ENCODE measurements at places on chromosomes 11 and 22.

DNA sequence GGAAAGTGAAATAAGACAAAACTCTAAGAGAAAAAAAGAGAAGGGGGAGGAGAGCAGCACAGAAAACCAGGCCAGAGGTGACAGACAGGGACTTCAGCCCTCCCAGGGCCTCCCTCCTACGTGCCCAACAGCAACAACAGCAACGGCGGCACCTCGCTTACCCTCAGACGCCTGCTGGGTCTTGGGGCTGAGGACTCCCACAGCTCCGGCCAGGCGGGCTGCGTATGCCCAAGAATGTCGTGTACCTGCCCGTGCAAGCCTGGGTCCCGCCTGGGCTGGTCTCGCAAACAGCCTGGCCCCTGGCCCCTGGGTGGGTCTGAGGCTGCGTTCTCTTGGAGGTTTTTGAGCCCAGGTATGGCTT, 30.5 kb downstream of the ARAP1 start:
- DNase-seq = peak; percentile 17

- DNase-seq = no peak
These were observed 46.9 kb downstream of the MICAL2 start for GRCh38 chr11:12157241-12157661.

DNA sequence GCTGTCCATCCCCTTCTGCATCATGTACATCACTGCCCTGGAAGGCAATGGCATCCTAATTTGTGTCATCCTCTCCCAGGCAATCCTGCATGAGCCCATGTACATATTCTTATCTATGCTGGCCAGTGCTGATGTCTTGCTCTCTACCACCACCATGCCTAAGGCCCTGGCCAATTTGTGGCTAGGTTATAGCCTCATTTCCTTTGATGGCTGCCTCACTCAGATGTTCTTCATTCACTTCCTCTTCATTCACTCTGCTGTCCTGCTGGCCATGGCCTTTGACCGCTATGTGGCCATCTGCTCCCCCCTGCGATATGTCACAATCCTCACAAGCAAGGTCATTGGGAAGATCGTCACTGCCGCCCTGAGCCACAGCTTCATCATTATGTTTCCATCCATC, 337 bp downstream of the OR52B6 start:
- no peak for DNase-seq

GRCh38 chr22:39134366-39135091, 18.0 kb downstream of the CBX7 start:
- DNase-seq = no peak

DNA sequence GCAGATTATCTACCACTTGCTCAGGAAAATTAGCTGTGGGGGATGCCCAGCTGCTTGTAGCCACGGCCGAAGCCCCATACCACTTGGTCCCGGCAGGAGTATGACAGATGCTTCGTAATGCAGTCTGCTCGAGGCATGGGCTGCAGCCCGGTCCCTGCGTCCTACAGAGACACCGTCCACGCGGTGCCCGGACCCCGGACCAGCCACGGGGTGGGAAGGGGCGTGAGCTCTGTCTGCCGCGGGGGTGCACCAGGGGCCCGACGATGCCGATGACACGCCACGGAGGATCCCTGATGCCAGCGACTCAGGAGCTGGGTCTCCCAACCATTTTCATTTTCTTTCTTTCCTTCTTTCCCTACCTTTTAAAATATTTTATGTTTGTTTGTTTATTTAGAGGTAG, 30.0 kb downstream of the SLC25A17 start:
- DNase-seq = no peak

GRCh38 chr11:129880311-129880710, 15.1 kb downstream of the NFRKB start:
- no peak for DNase-seq

GRCh38 chr22:39081016-39081415, 3.9 kb downstream of the APOBEC3G start:
- DNase-seq = no peak

DNA sequence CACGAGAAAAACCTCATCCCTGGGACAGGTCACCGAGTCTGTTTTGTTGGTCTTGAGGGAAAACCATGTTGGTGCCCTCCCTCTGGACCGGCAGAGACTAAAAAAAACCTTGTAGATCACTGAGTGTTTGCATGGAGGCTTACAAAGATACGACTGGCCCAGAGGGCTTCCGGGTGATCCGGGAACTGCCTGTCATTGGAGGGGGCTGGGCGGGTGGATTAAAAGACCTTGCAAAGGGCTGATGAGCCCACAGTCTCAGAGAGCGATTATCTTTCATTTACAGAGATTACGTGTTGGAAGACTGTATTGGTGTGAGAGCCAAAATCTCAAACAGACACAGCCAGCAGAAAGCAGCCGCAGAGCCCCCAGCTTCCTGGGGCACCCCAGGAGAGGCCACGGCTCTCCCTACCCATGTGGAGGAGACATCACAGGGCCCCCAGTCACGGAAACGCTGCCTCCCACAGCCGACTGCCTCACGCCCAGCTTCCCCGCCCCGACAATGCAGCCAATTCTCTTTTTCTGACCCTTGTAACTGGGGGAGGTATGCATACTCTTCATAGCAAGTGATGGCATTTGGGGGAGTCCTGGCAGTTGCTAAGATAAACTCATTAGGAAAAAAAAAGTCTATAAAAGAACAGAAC, 426.4 kb downstream of the CTTN start:
- DNase-seq = no peak

DNA sequence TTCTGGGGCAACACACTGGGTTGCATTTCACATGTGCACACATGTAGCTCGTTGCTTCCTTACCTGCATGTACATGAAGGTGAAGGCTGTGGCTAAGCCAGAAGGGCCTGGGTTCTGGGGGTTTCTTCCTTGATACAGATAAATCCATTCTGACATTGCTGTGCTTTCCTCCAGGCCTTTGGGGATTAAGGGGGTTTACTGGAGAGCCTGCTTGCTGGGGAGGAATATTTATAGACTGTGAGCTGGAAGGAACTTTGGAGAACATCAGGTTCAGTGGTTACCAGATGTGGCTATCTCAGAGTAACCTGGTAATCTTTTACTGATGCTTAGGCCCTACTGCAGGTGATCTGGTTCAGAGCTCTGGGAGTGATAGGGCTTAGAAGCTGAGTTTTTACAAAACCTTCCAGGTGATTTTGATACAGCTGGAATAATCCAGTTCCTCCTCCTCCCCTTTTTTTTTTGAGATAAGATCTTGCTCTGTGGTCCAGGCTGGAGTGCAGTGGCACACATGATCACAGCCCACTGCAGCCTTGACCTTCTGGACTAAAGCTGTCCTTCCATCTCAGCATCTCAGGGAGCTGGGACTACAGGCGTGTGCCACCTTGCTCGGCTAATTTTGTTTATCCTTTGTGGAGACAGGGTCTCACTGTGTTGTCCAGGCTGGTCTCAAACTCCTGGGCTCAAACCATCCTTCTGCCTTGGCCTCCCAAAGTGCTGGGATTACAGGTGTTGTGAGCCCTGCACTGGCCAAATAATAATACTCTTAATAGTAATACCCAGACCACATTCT, 19.9 kb downstream of the ACO2 start:
- DNase-seq = no peak

- DNase-seq = peak; percentile 46
These were observed at the start of gene MAPK11 for GRCh38 chr22:50269970-50270665. Gene MAPK11, minus strand, starts transcription at chr22:50270380. Its CDS starts 88 bp downstream, at chr22:50270292.

DNA sequence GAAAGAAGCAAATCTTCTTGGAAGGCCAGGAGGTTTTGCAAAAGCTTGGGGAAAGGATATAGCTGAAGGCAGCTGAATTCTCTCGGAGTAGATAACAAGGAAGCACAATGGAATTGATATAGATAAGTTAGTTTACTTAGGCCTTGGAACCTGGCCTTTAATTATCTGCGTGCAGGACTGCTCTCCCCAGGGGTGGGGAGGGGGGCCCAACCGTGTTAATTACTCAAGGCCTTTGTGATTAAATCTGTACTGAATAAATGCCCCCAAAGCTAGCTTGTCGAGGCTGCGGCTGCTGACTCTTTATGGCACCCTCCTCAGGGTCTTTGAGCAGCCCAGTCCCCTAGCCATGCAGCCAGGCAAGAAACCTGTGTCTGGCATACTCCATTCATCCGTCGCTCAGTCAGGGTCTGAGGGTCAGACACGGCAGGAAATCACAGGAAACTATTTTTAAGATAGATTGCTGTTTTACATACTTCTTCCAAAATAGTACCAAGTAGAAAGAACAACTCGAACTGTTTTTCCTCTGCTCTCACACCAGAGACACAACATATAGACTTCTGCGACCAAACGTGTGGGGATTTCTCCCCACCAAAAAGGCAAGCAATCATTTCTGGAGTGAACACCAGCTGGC, 36.5 kb downstream of the MS4A2 start:
- DNase-seq = no peak

DNA sequence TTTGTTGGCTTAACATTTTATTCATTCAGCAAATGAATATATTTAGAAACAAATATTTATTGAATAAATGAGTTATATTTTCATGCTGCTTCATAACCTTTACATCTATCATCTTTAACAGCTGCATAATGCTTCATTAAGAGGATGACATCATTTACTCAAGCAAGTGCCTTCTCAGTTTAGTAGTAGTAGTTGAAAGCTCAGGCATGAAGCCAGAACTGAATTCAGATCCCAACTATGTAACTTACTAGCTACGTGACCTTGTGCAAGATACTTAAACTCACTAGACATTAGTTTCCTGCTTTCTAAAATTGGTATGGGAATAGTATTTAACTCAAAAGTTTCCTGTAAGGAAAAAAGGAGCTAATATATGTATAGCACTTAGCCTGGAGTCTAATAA, 90.3 kb downstream of the TMPRSS5 start:
- no peak for DNase-seq

DNA sequence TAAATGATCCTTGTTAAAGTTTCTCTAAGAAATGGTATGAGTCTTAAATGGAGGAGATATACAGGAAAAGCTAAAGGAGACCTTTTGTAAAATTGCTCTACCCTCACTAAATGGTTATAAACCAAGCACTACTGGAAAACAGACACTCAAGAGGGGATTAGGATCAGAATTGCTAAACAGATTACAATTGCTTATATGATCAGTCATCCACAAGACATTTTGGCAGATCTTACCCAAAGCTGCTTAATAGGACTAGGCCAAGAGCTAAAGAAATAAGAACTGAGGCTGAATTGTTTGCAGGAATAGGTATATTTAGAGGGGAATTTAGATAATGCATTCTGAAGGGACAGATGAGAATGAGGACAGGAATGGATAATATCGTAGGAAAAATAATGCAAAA, 9.5 kb downstream of the HARBI1 start:
- no peak for DNase-seq

- no peak for DNase-seq
These were observed 30.3 kb downstream of the GNB1L start for GRCh38 chr22:19824212-19824925.

GRCh38 chr22:49490692-49491091, 337.0 kb downstream of the BRD1 start:
- no peak for DNase-seq

GRCh38 chr11:9972989-9973388, 309.1 kb downstream of the SWAP70 start:
- DNase-seq = no peak

DNA sequence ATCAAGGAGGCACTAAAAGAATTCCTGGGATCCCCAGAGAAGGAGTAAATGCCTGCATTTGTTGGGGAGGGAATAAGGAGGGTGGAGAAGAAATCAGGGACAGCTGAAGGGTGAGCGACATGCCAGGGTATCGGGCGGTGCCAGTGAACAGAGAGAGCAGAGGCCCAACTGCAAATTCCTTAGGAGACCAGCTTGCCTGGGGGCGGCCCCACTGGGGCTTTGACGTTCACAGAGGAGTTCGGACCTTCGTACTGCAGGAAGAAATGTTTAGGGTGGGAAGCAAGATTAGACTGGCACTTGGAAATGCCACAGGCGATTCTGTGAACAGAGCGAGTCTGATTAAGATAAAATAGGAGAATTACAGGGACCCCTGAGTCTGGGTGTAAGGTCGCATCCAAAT, 65.1 kb upstream of the FGF3 start:
- no peak for DNase-seq

DNA sequence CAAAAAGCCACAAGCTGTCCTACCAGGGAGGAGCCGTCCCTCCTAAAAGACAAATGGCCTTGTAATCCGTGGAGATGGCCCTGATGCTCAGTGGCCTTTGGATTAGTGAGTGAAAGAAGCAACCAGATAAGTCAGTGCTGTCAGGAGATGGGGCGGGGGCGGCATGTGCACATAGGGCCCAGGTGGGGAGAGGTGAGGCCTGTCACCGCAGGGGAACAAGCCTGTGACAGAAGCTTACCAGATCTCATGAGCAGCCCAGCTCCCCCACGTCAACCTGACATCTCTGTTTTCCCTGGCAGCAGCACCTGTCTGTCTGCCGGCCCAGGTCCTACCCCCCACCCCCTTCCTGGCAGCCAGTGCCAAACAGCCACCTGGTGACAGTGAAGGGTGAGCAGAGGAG, 162.6 kb downstream of the BUD13 start:
- no peak for DNase-seq

DNA sequence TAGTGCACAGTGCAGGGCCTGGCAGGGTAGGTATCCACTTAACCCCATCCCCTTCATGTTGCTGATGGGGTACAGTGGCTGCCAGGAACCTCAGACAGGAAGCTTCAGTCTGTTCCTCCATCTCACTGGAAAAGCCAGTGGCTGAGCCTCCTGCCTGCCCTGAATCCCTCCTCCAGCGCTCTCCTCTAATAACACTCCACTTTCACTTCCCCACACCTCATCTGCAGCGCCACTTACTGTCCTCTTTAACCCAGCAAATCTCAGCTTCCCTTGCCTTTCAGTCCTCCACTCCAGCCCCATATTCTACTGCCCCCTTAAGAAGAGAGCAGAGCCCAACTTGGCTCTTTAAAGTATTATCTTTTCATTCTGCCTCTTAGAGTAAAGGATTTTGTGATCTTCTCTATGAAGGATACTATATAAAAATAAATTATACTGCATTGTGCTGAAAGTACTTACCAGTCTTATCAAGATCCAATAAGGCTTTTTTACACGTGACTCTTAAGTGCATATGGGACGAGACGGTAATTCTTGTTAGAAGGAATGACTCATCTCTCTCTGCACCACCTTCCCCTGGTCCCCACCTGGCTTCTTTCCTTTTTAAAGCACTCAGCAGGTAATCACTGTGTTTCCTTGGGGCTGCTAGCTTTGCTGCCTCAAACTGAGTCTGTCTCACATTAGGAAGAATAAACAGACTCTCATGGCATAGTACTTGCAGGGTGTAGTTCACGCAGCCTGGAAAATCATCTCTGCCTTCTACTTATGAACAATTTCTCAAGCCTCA, 238.0 kb upstream of the NARS2 start:
- DNase-seq = no peak

GRCh38 chr11:82722231-82722630, 11.4 kb downstream of the FAM181B start:
- DNase-seq = no peak

DNA sequence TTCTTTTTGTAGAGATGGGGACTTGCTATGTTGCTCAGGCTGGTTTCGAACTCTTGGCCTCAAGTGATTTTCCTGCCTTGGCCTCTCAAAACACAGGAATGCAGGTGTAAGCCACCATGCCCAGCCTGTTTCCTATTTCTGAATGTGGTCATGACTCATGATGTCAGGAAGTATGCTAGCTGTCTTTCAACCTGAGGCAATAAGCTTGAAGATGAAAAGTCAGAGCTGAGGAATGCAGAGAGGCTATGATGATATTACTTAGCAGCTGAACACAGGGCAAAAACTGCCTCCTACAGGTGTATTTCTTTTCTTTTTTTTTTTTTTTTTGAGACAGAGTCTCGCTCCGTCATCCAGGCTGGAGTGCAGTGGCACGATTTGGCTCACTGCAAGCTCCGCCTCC, 9.0 kb upstream of the NUCB2 start:
- no peak for DNase-seq

GRCh38 chr11:109940816-109941215, 152.4 kb upstream of the ZC3H12C start:
- DNase-seq = no peak

Data from stimulated activated CD8-positive, alpha-beta memory T cell treated with anti-CD3 and anti-CD28 coated beads, Interleukin-15, amount 100 ng/mL, for 4 hours (primary cell).